ENCODE measurements at places on chromosomes 6 and 20.
A peak's percentile ranks its signal among the peaks of the same experiment; 100 is the strongest.

GRCh38 chr6:45772886-45773495 is 242.7 kb downstream of the CLIC5 start:
- DNase-seq: no peak

GRCh38 chr6:47303861-47304260 is 5.8 kb downstream of the TNFRSF21 start:
- DNase-seq: no peak

DNA sequence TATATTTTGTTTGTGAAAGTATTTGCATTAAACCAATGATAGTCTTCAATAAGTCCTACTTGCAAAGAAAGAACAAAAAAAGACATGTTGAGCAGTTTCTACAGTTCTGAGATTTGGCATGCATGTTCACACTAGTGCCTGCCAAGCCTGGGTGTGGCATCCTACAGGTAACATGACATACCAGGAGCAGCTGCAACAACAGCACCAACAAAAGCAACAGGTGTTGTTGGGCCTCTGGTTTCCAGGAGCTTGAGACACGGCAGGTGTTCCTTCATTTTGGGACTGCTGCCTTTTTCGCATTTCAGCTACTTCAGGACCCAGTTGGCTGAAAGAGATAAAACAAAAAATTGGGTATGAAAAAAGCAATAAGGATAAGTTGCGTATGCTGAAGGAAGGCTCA is 41.2 kb upstream of the MTRF1L start:
- DNase-seq: no peak

GRCh38 chr6:83976871-83977270 is 56.7 kb upstream of the MRAP2 start:
- no peak for DNase-seq

DNA sequence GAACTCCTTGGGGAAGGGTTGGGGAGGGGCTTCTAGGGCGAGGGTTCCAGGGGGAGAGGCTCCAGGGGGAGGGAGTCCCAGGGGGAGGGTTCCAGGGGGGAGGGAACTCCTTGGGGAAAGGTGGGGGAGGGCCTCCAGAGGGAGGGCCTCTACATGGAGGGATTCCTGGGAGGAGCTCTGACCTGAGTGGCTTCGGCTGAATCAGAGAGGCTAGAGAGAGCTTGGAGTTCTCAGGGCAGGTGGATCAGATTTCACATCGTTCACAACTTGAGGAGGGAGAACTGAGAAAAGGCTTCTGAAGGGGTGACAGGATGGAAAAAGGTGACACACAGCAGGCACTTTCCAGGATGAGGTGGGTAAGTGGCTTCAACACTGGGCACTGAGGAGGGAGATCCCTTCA is 49.1 kb downstream of the DAAM2 start:
- no peak for DNase-seq

GRCh38 chr20:45328451-45328850 is 19.8 kb downstream of the SDC4 start:
- no peak for DNase-seq

GRCh38 chr6:106300020-106300780 is 25.4 kb downstream of the ATG5 start:
- DNase-seq: no peak

GRCh38 chr6:113920663-113921267 is 50.2 kb downstream of the HDAC2 start:
- no peak for DNase-seq

GRCh38 chr6:159053781-159054398 is 9.1 kb upstream of the TAGAP start:
- no peak for DNase-seq

DNA sequence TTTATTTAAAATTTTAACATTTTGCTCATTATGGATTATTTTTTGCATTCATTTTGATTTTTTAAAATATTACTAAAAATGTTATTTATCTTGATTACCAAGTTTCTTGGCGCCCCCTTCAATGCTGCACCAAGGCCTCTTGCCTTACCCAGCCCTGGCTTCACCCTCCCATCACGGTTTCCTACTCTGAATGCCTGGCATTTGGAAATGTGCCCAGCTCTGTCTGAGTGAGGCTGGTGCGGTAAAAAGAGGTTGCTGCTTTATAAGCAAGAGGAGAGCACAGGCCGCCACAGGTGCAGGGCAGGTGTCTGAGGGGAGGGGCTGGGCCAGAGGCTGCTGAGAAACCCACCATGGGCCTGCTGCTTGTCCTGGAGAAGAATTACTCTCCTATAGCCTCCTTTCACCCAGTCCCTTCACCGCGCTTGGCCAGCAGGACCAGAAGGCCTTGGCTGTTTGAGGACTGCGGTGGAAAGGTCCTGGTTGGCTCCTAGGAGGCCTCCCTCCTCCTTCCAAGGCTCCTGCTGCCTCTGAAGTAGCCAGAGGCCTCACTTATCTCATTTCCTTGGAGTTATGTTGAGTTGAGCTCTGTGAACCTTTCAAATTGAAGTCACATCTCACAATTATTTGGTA is 62.6 kb downstream of the BANF2 start:
- DNase-seq: no peak

DNA sequence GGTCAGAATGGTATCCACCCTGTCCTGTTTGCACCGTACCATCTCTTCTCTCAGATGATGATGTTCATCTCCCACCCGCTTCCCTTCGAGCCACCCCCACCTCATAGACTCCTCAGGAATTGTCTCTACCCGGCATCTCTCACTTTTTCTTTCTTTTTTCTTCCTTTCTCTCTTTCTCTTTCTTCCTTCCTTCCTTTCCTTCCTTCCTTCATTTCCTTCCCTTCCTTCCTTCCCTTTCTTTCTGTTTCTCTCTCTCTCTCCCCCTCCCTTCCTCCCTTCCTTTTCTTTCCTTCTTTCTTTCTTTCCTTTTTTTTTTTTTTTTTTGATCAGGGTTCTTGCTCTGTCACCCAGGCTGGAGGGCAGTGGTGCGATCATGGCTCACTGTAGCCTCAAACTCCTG is 27.7 kb upstream of the PNPLA1 start:
- no peak for DNase-seq

- DNase-seq: no peak
These were observed 2.7 kb downstream of the SDCBP2 start for GRCh38 chr20:1326031-1326930.

- DNase-seq: peak; percentile 6
These were observed 158.0 kb upstream of the TCF21 start for GRCh38 chr6:133730881-133731280.

- peak; percentile 35 for DNase-seq
These were observed 4.3 kb downstream of the CALHM4 start for GRCh38 chr6:116557893-116558292.

DNA sequence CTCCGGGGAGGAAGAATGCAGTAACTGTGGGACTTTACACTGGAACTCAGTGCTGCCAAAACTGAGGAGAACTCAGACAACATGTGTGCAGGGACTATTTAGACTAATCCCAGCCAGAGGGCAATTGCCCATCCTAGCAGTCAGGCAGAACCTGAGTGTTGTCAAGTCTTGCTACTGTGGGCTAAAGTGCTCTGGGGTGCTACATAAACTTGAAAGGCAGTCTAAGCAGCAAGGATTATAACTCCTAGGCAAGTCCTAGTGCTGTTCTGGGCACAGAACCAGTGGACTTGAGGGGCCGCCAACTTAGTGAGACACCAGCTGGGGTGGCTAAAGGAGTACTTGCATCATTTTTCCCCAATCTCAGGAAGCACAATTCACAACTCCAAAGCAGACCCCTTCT is 363.8 kb upstream of the PTCHD4 start:
- no peak for DNase-seq

DNA sequence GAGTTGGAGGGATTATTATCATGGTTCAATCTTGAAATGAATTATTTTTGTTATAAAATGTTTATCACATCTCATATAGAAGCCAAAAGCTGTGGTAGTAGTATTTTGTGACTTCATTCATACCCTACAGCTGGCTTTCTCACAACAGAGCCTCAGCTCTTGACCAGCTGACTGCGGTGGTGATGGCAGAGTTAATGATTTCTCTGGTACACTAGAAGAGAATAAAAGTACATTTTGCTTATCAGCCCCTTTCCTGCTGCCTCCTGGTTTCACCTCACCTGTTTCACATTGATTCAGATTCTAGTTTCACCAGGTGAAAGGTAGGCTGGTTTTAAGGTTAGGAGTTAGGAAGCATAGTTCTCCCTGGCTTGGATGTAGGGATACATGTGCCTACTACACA is 55.7 kb downstream of the AFG1L start:
- DNase-seq: no peak

DNA sequence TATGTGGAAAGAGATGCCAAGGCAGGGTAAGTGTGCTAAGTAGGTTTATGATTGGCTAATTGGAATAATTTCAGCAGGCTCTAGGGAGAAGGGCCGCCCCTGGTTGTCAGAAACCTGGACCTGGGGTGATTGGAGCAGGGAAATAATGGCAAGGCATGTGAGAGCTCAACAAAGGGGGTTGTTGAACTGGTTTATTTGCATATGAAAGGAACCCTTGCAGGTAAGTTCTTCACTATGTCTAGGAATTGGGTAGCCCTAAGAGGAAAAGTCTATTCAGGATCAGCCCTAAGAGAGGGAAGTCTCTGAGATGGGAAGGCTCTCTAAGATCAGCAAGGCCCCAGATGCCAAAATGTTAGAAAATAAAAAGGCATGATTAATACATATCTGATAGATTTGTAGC is 175.4 kb upstream of the PRND start:
- DNase-seq: no peak

GRCh38 chr6:136134268-136134667 is 115.8 kb downstream of the MTFR2 start:
- DNase-seq: no peak

GRCh38 chr6:38824243-38824894 is 109.3 kb downstream of the DNAH8 start:
- no peak for DNase-seq

- no peak for DNase-seq
These were observed 24.1 kb downstream of the CARMIL1 start for GRCh38 chr6:25303254-25303653.

DNA sequence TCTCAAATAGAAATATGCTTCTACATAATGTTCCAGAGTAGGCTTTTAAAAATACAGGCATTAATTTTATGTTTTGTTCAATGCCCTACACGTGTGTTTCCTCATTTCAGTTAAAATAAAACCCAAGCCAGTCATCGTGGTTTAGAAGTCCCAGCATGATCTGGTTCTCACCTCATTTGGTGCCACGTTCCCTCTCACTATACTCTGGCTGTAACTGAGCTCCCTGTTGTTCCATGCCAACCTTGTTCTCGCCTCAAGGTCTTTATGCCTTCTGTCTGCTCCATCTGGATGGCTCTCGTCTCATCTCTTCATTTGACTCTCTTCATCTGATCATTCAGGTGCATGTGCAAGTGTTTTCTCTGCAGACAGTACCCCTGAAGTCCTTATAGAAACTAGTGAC is 32.6 kb downstream of the HDGFL1 start:
- DNase-seq: peak; percentile 71

DNA sequence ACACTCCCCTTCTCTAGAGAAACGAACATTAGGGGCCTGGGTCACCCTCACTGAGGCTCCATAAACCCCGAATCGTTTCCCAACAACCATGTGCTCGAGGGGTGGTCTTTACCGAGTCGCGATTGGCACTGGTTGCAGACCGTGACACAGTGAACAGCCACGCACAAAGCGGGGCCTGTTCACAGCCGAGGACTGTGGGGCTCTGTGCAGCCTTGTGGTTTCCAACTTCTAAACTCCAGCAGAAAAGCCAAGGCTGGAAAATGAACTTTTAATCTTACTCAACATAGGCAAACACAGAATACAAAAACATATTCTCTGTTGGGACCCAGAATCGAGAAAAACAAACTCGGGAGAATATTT is 19.0 kb downstream of the RRBP1 start:
- no peak for DNase-seq

- DNase-seq: peak; percentile 88
These were observed 47.0 kb downstream of the WDR27 start for GRCh38 chr6:169654598-169655391.

DNA sequence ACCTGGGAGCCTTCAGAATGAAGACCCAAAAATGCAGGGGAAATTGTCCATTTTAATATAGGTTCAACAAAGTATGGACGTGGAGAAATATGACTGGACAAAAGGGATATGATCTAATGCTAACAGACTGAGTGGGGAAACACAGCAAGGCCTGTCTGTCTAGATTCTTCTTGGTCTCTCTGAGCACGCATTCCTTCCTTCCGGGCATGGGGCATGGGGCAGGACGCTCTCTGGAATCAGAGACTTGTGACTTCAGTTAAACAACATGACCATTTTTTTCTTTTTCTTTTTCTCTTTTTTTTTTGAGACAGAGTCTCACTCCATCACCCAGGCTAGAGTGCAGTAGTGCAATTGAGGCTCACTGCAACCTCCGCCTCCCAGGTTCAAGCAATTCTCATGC is 31.9 kb downstream of the ZBTB2 start:
- no peak for DNase-seq

DNA sequence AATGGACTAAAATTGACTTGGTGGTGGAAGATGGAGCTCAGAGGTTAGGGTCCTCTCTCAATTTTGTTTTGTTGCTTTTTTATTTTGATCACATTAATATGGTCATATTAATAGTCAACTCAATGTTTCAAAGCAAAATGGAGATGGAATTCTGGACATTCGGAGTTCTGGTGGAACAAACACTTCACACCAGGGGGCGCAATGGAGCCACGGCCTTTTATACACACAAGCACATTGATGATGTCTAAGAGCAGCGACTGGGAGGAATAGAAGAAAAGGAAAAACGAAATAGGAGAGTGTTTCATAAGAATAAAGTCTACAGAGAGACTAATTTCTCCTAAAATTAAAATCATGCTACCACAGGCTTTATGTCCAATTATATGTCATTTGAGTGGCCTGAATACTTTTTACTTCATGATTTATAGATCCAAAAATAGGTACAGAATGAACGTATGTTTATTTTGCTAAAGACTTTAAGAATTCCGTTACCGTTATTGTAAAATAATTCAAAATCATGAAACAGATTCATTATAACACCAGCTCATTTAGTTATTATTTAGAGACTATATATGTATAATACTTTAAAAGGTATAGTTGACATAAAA is 197.6 kb upstream of the SASH1 start:
- DNase-seq: peak; percentile 35

DNA sequence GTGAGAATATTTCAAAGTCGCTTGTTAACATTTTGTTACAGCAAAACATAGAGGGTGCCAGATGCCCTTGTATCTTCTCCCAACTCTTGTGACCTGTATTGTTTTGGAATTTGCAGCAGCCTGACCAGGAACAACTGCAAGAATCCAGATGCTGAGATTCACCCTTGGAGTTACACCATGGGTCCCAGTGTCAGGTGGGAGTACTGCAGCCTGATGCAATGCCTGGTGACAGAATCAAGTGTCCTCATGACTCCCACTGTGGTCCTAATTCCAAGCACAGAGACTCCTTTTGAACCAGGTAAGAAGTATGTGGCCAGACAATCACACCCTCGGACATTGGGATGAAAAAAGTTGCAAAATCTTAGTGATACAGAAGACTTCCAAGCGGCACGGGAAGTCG is 79.6 kb upstream of the MAP3K4 start:
- DNase-seq: no peak

DNA sequence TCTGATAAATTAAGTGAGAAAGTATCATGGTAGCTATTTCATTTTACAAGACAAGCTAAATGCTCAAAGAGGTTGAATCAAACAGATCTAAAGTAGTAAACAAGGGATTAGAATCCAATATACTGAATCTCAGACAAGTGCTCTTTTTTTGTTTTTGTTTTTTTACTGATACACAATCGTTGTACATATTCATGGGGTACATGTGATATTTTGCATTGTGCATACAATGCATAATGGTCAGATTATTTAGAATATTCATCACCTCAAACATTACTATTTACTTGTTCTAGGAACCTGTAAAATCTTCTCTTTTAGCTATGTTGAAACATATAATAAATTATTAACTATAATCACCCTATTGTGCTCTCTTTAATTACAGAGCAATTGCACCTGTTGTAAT is 57.0 kb upstream of the HCRTR2 start:
- DNase-seq: no peak

GRCh38 chr6:114007516-114007915 is 36.6 kb upstream of the HDAC2 start:
- DNase-seq: no peak

All from brain (organoid and tissue), 16 donors.